Kidney capillary endothelial cell (primary cell): ENCODE measurements at places on chromosomes 6 and 20.
A peak's percentile ranks its signal among the peaks of the same experiment; 100 is the strongest.

DNA sequence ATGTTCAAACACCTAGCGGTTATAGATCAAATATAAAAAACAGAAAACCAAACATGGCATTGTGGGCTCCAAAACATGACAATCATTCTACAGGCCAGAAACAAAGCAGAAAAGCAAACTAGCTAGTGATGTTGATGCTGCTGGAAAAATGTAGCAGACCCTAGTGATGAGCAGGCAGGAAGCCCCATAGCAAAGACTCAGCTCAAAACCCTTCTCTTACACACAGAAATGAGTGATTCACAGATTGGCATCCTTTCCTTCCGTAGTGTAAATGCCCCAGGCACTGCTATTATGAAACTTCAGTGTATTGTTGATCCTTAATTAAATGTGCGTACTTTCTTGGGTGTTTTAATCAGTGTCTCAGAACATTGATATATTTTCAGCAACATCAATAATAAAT is 425.1 kb downstream of the UTRN start:
- DNase-seq = peak; percentile 82

DNA sequence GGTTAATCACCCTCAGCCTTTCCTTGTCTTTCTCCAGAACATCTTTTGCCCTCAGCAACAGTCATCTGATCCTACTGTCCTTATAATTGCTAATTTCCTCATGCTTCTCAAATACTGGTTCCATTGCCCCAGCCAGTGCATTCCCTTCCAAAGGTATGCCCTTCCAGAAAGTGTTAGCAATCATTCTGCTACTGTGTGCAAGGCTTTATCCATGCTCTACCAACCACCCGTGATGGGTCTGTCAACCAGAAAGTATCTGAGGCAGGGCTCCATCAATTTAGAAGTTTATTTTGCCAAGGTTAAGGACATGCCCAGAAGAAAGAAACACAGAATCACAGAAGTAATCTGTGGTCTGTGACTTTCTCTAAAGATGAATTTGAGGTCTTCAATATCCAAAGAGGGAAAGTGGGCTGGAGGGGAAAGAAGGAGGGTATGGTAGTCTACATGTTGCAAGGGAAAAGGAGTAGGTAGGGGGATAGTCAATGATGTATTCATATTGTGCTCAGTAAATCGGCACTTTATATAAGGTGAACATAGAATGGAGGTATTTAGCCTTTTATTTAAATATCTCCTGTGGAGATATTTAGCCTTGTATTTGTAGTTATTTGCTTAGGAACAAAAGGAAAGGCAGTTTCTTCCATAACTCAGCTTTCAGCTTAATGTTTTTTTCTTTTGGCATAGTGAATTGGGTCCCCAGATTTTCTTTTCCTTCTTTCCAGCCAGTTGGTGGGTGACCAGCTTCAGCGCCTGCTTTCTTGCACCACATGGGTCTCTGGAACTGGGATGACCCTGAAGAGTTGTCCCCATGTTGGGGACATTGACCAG is 35.2 kb upstream of the PAQR8 start:
- DNase-seq = no peak

GRCh38 chr6:2581011-2581410 is 169.7 kb downstream of the MYLK4 start:
- no peak for DNase-seq

DNA sequence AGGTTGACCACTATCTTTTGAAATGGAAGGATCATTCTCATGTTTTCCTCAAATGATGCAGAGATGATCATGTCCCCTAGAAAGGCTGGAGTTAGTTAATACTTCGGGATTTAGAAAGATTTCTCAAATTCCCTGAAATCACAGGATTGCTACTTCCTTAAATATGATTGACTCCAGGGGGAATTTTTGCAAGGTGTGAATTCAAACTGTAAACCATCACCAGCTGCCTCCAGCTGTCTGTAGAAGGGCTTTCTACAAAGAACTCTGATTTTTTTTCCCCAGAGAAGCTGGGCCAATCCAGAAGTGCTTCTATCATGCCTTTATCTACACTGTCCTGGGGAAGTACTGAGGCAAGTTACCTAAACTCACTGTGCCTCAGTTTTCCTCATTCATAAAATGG is 114.5 kb downstream of the EDN1 start:
- no peak for DNase-seq

DNA sequence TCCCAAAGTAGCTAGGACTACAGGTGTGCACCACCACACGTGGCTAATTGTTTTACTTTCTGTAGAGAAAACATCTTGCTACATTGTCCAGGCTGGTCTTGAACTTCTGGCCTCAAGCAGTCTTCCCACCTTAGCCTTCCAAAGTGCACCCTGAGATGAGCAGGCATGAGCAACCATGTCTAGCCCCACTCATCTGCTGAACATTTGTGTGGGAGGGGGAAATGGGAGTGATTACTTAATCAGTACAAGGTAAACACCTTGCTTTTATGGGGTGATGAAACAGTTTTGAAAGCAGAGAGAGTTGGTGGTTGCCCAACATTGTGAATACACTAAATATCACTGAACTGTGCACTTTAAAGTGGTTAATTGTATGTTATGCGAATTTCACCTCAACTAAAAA is 5.3 kb downstream of the APMAP start:
- DNase-seq = no peak

DNA sequence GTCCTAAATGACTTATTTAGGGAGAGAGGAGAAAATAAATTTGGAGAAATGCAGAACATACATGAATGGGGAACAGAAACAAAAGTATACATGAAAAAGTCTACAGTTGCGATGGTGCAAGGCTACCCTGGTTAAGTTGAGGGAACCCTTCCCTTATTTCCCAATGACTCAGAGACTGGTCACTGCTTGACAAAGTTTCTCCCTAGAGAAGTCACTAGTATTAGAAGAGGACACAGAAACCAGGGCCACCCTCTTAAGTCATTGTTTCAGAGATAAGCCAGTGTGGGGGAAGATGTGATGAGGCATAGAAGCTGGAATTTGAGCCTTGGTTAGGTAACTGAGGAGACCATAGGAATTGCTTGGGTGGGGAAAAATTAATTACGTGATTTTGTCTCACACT is 24.4 kb upstream of the EDN1 start:
- no peak for DNase-seq

DNA sequence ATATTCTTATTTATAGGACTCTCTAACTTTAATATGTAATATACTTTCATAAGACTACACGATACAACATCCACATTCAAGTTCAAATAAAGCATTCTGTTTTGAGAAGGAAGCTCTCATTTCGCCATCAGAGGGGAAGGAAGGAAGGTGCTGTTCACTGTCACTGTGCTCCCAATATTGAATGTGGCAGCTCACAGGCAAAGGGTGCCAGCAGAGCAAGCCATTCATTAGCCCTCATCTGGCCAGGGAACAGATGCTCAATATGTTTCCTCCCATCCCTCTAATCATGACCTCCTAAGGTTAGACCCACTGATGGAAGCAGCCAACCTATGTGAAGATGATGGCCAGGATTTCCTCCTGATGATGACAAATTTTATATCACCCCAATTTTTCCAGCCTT is 154.4 kb downstream of the DST start:
- DNase-seq = no peak

DNA sequence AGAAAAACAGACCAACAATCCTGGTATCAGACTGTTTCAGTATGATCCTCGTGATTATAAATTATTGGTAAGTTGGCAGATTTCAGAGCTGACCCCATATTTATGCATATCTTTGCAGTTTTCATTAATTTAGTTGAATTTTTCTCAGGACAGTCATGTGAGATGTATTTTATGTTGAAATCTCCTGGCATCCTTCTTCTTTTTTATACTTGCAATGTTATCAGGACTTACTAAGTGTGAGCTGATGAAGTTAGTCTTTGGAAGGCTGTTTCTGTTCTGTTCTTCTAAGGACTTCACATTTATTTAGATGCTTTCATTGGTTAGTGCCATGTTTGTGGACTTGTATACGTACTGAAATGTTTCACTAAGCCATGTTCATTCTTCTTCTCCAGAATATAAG is 17.2 kb downstream of the SMPDL3A start:
- no peak for DNase-seq

- DNase-seq = no peak
These were observed 379.6 kb downstream of the FOXA2 start for GRCh38 chr20:22204801-22205200.

DNA sequence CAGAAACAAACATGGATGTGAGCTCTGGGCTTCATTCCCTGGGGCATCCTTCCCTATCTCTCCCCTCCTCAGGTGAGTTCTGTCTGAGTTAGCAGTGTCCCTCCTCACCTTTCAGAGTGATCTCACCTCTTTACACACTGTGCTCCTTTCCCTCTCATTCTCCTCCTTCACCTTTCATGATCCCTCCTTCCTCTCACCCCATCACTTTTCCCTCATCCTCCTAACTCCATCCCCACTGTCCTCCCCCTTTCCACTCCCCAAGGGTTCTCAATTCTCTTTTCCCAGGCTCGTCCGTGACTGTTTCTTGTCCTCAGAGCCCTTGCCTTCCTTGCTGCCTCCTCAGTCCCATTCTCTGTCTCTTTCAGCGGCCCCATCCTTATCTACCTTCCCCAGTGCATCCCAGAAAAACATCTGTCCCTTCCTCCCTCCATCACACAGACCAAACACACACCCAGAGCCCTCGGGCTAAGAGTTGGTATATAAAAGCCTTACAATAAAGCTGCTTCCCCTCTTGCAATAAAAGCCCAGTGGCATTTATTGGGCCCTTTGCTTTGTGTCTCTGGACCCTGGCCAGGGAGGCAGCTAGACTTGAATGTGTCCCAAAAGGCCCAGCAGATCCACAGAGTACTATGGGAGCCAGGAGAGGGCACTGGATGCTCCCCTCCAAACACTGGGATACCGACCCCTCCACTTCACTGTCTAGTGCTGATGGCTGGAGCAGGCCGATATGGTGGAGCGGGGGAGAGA is 1.9 kb downstream of the RNF39 start:
- DNase-seq = no peak

DNA sequence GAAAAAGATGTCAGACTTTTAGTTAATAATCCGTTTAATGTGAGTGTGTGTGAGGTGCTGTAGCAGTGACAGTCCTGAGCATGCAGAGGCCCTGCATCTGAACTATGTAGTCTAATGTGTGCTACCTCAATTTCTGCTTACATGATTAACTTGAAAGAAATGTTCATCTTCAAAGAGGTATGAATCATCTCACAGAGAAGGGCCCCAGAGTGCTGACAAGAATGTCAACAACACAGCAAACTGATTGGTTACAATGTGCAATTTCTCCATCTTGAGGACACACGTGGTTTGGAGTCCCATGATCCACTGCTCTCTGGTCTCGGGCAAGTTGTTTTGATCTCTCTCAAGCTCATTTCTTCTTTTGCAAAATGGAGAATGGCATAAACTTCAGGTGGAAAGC is 61.7 kb upstream of the EMILIN3 start:
- no peak for DNase-seq

GRCh38 chr6:9810286-9810685 is 604.6 kb downstream of the TFAP2A start:
- no peak for DNase-seq

DNA sequence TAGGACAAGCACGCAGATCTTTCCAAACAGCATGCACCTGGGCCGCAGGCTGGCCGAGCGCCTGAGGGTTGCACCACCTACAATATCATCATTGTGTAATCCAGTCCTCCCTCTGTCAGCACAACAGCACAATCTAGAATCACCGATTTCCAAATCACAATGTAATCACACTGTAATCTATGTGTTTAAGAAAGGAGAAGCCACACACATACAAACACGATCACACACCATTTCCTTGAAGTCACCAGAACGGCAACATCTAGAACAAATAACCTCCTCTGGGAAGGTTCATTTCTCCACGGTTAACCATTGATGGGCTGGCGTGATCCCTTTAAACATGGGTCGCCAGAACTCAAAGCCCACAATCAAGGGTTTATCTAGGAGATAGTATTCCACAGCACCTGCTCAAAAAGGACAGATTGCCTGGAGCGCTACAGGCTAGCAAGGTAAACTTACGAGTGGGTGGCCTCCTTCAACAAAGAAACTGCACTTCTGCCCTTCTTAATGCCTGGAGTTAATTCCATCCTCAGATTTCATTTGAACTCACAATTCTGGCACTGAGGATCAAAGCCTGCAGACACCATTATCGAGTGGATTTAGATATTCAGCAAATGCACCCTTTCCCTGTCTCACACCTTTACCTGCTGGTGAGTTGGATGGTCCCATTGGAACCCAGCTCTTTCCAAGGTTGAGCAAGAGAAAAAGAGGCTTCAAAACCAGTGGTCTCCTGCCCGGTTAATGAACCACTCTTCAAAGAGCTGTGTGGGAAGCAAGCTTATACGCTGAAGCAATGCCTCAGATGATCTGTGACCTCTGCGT is 83.8 kb upstream of the FOXQ1 start:
- no peak for DNase-seq

GRCh38 chr6:1182722-1183521 is 129.0 kb upstream of the FOXQ1 start:
- DNase-seq = no peak
